ENCODE measurements at places on chromosomes 7 and 10. TPM values are rescaled to one million over a fixed set of nuclear protein-coding genes. Genes with fewer than 3 reads are reported as not detected.

GRCh38 chr7:132750096-132750495, 173.8 kb upstream of the PLXNA4 start:
- no peak for DNase-seq

- peak; percentile 55 for DNase-seq
Observed at GRCh38 chr10:105950410-105950809, 1214.1 kb downstream of the SORCS1 start.

DNA sequence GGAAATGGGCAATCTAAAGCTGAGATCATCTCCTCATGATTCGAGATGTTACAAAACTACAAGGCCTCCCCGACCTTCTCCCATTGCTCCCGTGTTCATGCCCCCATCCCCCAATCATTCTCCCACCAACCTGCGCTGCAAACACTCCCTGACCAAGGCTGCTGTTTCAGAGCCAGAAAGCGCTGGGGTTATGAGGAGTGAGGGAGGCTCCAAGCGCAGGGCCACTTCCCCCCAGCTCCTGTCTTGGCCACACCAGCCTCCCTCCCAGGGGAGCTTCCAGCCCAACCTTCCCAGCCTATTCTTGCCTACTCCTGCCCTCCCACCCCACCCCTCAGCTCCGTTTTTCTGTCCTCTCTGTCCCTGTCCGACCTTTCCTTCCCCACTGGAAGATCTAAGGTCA, 14.7 kb upstream of the NODAL start:
- no peak for DNase-seq

DNA sequence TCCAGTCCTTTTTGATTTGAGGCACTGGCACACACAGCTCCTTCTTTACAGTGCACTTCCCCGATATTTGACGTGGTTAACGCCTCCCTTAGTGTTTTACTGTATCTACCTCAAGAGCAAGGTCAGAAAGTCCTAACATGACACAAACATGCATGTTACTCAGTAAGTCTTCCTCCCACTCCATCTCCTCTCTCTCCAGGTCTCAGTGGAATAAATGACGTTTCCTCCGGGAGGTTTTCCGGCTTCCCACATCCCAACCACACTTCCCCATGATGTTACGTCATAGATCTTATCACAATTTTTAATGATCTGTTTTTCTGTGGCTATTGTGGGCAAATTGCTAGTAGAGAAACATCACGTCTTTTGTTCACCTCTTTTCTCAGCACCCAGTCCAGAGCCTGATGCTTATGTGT, 165.7 kb downstream of the PTPN20 start:
- DNase-seq, result no peak

- no peak for DNase-seq
Observed at GRCh38 chr7:28677668-28678067, 265.4 kb downstream of the CREB5 start.

DNA sequence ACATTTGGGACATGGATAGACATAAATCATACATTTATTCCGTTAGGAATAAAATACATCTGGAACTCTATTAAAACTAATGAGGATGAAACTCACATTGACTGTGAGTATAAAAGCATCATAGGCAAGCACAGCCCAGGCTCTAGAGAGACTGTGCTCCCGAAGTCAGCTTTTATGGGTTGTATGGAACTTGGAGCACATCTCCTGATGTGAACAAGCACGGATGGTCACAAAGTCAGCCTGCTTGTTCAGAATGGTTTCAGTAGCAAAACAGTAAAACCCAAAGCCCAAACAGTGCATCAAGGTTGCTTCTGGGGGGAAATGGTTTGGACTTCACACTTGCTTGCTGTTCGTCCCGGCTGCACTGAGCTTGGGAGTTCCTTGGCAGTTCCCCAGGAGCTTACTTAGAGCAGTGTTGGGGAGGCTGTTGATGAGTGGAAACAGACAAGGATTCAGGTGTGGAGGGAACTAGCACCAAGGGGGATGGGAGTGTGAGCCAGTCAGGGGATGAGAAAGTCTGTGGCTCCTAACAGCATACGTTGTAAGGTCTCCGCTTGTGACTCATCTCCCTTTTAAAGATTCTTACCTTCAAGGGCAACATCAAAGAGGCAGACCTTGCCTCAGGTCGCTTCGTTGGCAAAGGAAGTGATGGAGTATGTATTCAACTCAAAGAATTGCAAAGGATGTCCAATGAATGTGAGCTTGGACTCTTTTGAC, 19.7 kb upstream of the ITGA8 start:
- DNase-seq, result no peak

DNA sequence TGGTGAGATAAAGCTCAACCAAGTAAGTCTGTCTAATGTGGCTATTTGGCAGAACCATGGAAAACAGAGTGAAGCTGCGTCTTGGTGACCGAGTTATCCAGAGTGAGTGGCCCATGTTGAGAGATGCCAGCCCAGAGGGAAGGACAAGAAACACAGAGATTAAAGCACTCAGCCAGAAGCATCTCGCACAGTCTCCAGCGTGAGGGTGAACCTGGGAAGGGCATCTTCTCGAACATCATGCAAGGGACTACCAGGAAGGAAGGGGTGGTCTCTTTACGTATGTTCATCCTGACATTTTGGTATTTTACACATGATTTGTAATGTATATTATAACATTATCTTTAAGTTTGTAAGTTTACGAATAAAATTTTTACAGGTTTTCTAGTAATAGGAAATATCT, 146.4 kb downstream of the TCERG1L start:
- no peak for DNase-seq

- no peak for DNase-seq
Observed at GRCh38 chr10:73517166-73517888, 21.5 kb upstream of the PPP3CB start.

DNA sequence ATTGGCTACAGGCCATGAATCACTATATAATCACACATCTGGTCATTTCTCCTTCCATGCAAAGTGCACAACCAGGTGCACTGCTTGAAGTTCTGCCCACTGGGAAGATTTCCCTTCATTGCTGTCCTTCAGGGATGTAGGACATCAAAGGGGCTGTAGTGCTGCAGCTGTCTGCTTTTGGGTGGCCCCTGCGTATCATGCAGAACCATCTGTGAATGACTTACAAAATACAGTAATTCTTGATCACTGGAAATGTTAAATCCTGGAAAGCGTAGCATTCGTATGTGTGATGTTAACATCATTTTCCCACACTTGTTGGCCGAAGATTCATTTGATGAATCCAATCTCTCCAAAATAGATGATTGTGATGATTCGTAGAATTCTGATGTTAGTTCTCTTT, 22.4 kb downstream of the AKR1C3 start:
- no peak for DNase-seq

- DNase-seq, result peak; percentile 19
Observed at GRCh38 chr10:132616170-132616995, 78.8 kb downstream of the INPP5A start.

DNA sequence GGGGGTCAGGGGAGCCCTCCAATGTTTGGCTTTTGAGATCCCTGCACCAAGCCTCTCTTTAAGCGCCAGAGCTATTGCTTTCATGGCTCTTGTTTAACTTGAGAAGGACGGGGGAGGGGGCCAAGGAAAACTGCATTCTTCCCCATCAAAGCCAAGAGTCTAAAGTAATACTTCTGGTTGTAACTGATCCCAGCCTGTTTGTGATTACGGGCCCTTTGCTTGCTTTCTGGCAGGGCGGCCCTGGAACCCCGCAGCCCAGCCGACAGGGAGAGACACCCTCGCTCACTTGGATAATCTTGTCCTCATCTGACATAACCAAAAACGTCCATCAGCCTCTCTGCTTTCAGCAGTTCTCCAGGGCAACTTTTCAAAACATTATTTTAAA, 154.7 kb downstream of the NEURL1 start:
- DNase-seq, result no peak

DNA sequence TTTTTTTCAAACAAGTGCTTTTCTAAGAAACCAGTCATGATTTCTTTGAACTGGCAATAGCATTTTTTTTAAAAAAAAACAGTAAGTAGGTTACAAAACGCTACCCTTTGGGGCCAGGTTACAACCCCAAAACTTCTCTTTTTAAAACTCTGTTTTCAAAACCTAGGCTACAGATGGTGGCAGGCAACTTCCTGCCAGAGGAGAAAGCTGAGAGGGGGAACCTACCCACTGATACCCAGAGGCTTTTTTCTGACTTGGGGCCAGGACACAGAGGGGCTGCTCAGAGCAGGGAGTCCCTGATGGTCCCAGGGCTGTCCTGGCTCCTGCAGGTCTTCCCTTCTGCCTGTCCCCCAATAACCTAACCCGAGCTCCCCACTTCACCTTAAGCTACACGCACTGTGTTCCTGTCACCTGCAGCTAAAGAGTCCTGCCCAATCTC, 6.9 kb downstream of the STN1 start:
- DNase-seq, result peak; percentile 47

DNA sequence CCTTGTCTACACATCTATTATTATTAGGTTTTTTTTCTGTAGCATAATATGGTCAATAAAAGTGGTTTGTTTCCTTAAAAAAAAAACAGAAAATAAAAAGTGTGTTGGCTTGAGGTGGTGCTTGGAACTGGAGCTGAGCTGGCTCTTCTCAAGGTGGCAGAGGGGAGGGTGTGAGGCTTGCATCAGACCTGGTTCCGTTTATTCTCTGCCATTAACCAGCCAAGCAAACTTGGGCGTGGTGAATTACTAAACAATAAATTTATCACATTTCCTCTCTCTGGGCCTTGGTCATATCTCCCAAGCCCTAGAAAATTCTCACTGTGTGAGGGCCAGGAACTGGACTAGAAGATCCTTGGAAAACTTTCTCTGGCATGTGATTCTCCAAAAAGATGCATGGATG, 427.5 kb upstream of the MKI67 start:
- DNase-seq, result no peak

- DNase-seq, result no peak
Observed at GRCh38 chr10:119237722-119238436, 30.5 kb downstream of the GRK5 start.

GRCh38 chr7:371779-372545, 82.0 kb downstream of the FOXL3 start:
- DNase-seq, result no peak

- peak; percentile 45 for DNase-seq
Observed at GRCh38 chr7:21086688-21087087, 300.0 kb upstream of the SP8 start.

CDK14 gene
- 7.5 TPM for total RNA-seq

TRIM50 gene
- not detected for total RNA-seq

ANKRD30A gene
- total RNA-seq, result not detected

ASB10 gene
- total RNA-seq, result not detected

AGR2 gene
- total RNA-seq, result 0.27 TPM

PRPS1L1 gene
- total RNA-seq, result under 0.01 TPM

CACNB2 gene
- 11.6 TPM for total RNA-seq

SPACDR gene
- 0.27 TPM for total RNA-seq

MRC1 gene
- total RNA-seq, result 0.27 TPM

ANKRD22 gene
- total RNA-seq, result under 0.01 TPM

CFAP70 gene
- total RNA-seq, result 1.1 TPM

NXPH1 gene
- not detected for total RNA-seq

OR2A1 gene
- 0.27 TPM for total RNA-seq

Data from hematopoietic multipotent progenitor cell (in vitro differentiated cells).